ENCODE measurements at places on chromosomes 3 and 15. TPM values are rescaled to one million over a fixed set of nuclear protein-coding genes. Genes with fewer than 3 reads are reported as not detected.

DNA sequence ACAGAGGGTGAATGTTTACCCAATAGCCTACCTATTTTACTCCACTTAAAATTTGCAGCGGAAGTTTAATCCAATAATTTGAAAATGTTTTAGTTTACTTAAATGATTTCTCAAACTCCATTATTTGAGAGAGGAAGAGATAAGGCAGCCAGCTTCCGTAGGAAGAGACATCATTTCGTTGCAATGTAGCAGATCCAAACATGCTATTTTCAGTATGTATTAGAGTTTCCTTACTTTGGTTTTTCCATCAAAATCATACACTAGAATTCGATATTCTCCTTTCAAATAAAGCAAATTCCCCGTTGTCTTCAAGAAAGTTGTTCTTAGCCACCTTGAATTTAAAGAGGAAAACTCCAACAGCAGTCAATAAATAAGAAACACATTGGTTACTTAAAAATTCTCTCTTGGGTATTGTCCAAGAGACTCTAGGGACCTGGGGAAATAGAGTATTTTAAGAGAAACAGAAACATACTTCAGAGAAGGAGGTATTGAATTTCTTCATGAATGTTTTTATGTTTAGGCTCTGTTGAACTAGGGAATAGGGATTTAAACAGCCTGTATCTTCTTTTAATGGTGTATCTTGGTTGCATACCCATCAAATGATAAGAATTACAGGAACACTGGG is 324.5 kb upstream of the GBE1 start:
- no peak for DNase-seq

DNA sequence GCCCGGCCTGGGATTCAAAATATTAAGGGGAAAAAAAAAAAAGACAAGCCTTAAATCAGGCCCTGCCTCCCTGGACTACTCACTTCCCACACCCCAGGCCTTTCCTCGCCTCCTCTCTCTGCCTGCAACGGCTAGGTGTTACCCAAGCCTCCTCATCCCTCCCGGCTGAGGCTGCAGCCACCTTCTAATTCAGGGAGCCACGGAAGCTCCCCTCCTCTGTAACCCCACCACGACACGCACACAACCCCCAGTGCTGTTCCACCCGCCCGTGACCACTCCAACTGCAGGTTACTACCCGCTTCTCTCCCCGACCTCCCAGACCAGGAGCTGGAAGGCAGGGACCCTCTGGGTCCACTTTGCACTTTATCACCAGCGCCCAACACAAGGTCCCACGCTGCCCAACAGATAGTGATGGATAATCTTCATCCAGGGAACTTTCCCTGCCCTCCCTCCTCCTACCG is 936 bp downstream of the KIF7 start:
- no peak for DNase-seq

GRCh38 chr3:59998058-59998457 is 948.2 kb upstream of the CFAP20DC start:
- no peak for DNase-seq

DNA sequence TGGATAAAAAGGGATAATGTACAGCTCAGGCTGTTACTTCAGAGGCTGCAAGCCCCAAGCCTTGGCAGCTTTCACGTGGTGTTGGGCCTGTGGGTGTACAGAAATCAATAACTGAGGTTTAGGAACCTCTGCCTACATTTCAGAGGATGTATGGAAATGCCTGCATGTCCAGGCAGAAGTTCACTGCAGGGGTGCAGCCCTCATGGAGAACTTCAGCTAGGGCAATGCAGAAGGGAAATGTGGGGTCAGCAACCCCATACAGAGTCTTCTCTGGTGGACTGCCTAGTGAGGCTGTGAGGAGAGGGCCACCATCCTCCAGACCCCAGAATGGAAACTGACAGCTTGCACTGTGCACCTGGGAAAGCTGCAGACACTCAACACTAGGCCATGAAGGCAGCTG is 1350.3 kb downstream of the ROBO2 start:
- DNase-seq, result peak; percentile 4

PLSCR2 gene
- not detected for total RNA-seq

DNA sequence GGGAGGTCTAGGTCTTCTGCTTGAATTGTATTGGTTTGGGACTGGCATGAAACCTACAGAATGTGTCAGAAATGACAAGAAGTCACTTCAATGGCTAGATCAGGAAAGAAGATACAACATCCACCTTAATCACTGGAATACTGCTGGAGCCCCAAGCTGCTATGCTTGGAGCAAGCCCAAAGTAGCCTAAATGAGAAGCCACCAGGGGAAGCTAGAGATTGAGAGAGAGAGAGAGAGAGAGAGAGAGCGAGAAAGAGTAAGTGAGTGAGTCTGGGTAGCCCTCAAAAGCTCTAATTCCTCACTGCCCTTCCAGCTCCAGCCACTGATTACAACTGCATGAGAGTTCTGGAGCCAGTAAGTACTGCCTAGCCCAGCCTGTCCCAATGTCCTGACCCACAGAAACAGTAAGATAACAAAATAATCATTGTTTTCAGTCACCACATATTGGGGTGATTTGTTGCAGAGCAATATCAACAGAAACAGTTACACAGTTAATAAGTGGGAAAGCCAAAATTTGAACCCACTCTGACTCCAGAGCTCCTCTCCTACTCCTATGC is 529.2 kb upstream of the GOLIM4 start:
- no peak for DNase-seq

DNA sequence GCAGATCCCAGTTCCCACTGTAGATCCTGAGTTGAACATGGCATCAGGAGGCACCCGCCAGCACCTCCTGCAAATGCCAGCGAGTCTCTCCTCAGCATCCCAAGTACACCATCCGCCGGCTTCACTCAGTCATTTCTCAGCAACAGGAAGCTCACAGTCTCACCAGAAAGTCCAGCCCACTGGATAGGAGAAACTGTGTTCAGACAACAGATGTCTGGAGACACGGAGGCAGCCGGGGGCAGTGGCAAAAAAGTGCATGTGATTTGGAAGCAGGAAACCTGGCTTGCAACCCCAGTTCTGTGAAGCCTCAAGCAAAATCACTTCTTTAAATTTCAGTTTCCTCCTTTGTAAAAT is 68.7 kb downstream of the SRGAP3 start:
- no peak for DNase-seq

GRCh38 chr3:112364291-112364690 is 31.3 kb downstream of the CD200 start:
- no peak for DNase-seq

- DNase-seq, result no peak
Observed at GRCh38 chr3:139751789-139752188, 74.0 kb upstream of the NMNAT3 start.

- no peak for DNase-seq
Observed at GRCh38 chr3:101104321-101104720, 111.1 kb upstream of the ABI3BP start.

FSIP1 gene
- total RNA-seq, result 0.65 TPM

DNA sequence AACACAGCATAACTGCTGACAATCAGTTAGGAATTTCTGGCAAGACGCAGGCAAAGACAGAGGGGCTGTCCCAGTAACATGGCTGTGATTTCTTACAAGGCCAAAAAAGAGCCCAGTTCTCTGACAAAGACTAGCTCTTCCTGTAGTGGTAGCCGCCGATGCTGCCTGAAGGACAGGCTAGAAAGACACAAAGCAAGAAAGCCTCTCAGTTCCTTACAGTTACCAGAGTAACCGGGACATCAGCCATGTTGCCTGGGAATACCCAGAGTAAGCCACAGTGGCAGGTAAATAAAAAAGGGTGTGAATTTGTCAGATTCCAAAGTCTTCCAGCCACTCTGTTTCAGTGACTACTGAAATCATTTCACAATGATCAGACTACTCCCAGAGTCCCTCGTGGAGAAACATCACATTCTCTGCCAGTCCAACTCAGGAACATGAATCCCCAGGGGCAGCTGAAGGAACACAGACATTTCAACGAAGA is 493.6 kb upstream of the ADAMTS9 start:
- DNase-seq, result no peak

DNA sequence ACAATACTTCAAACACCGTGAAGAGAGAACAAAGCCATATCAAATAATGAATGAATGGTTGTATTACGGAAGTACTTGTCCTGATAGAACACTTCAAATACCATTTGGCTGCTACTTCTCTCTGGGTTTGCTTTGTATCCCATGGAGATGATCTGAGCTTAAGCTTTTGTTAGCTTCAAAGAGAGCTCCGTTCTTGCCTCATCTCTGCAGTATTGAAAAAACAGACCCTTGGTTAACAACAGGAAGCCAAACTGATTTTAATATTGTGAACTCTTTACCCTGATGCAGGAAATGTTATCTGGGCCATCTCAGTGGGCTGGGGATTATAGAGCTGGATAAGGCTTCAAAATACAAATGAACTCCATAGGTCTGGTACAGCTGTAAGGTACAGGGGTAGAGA is 101.0 kb downstream of the CHL1 start:
- no peak for DNase-seq

GRCh38 chr3:13347390-13347950 is 72.7 kb downstream of the NUP210 start:
- DNase-seq, result no peak

GRCh38 chr3:35946121-35946853 is 307.0 kb downstream of the ARPP21 start:
- DNase-seq, result peak; percentile 30

DNA sequence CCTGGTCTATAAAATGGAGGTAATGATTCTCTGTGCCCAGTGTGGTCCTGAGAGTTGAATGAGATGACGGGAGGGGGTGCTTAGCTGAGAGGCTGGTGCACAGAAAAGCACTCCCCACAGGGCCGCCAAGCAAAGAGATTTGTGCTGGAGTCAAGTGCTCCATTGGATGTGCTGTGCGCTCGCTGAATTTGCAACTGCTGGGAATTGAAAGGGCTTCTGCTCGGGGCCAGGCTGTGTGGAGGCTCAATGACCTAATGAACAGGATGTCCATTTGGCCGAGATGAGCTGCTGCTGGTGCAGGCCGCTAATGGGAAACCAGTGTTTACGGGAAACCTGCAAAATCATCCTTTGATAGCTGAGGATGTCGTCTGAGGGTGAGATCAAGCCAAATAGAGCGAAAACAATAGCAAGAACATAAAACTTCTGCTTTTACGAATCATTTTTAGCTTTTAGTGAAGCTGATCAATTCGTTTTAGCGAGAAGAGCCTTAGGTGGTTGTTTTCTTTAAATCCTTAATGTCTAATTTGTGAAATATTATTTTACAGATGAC is 211.7 kb downstream of the GABRG3 start:
- no peak for DNase-seq

- peak; percentile 85 for DNase-seq
Observed at GRCh38 chr3:128804017-128804810, 75.2 kb upstream of the ACAD9 start.

- no peak for DNase-seq
Observed at GRCh38 chr3:111861391-111861790, 2.3 kb downstream of the PHLDB2 start.

SLC28A2 gene
- not detected for total RNA-seq

RTP4 gene
- not detected for total RNA-seq

GRCh38 chr3:176964661-176965060 is 232.6 kb downstream of the TBL1XR1 start:
- no peak for DNase-seq

PCOLCE2 gene
- not detected for total RNA-seq

OR5AC2 gene
- total RNA-seq, result not detected

DNA sequence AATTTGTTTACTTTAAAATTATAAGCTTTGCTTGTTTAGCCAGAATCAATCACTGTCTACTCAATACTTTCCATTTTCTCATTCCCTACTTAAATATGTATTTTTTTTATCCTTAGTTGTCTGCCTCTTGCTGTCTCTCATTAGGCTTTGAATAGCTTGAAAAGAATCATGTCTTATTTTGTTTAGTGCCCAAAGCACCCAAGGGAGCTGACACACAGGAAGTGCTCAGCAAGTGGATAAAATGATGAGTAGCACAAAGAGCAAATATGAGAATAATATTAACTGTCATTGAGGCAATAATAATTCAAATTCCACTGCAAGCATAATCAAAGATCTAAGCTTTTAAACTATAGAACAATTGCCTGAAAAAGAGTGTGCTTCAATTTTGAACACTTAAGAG is 19.0 kb upstream of the IL1RAP start:
- no peak for DNase-seq

DNA sequence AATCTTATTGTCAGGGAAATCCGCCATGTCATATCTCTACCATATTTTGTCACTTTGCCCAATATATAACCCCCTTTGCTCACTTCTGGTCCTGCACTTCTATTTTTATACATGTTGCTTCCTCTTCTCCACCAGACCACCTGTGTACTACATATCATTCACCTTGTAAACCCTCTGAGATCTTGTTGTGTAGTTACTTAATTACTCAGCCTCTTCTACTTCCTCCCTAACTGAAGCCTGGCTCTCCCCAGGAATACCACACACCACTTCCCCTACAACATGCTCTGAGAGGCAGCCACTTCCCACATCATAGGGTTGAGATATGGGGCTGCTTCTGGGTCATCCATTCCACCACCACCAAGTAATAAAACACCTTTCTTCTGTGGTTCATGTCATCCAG is 10.0 kb downstream of the HEXA start:
- DNase-seq, result peak; percentile 23

- no peak for DNase-seq
Observed at GRCh38 chr3:133383175-133383574, 16.7 kb upstream of the BFSP2 start.

- DNase-seq, result no peak
Observed at GRCh38 chr3:41290736-41291135, 91.4 kb downstream of the CTNNB1 start.

FSD2 gene
- total RNA-seq, result 0.28 TPM

GRCh38 chr3:167662919-167663400 is 9.2 kb upstream of the WDR49 start:
- DNase-seq, result no peak

GRCh38 chr3:161221806-161222600 is 892 bp downstream of the NMD3 start:
- DNase-seq, result peak; percentile 34

DNA sequence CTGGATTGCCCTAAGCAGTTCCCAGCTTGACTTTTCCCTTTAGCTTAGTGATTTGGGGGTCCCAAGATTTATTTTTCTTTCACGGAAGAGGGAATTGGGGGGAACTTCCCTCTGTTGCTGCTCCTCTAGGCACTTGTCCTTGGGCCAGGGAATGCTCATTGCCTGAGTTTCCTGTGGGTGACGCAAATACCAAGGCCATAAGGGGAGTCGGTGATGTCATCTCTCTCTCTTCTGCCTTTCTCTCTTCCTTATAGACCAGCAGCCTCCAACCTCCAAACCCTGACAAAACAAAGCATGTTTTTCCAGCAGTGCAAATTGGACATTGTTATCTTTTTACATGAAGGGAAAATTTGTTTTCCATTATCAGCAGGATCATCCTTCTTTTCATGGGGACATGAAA is 120.2 kb downstream of the ITPR1 start:
- DNase-seq, result no peak
